Liver (tissue), 10 donors: ENCODE measurements at places on chromosomes 11 and 22. TPM values are rescaled to one million over a fixed set of nuclear protein-coding genes. Genes with fewer than 3 reads are reported as not detected.

The MS4A14 gene
- 0.19 TPM for total RNA-seq

The NRIP3 gene
- 1.0 TPM for total RNA-seq

The KRTAP5-1 gene
- total RNA-seq = not detected

The CAPN5 gene
- 6.5 TPM for total RNA-seq

The KCNJ1 gene
- total RNA-seq = not detected

GRCh38 chr11:59180907-59181306 lies 9.0 kb downstream of the DTX4 start:
- no peak overlapping the region for H3K4me3 ChIP-seq
- no peak for DNase-seq
- peaks cover 7% of the 10 kb centered on the region for H3K4me1 ChIP-seq
- no peaks in the 10 kb centered on the region for H3K27me3 ChIP-seq
- H3K27ac ChIP-seq = no peak overlapping the region

GRCh38 chr11:102577182-102577581 lies 46.6 kb upstream of the MMP7 start:
- DNase-seq = no peak
- no peak overlapping the region for H3K27ac ChIP-seq
- H3K36me3 ChIP-seq = no peaks in the 10 kb centered on the region
- H3K4me1 ChIP-seq = no peaks in the 10 kb centered on the region

DNA sequence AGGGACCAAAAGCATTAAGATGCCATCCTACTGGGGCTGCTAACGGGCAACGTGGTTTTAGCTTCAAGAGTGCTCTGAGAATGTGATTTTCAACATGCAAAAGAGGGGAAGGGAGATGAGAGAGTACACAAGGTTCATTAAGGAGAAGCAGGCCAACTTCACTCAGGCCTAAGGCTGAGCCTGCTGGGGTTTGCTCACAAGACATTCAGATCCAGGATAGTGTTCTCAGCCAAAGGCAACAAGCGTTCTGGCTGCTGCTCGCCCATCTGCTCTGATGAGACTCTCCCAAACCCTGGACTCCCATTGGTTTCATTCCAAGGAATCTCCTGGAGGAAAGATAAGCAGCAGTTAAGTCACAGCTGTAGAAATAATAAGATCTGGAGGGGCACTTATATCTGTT lies 23.6 kb upstream of the UPB1 start:
- peaks cover 6% of the 10 kb centered on the region for H3K4me1 ChIP-seq
- peaks cover 2% of the 10 kb centered on the region for H3K36me3 ChIP-seq
- no peak overlapping the region for H3K4me3 ChIP-seq
- H3K27me3 ChIP-seq = no peaks in the 10 kb centered on the region

DNA sequence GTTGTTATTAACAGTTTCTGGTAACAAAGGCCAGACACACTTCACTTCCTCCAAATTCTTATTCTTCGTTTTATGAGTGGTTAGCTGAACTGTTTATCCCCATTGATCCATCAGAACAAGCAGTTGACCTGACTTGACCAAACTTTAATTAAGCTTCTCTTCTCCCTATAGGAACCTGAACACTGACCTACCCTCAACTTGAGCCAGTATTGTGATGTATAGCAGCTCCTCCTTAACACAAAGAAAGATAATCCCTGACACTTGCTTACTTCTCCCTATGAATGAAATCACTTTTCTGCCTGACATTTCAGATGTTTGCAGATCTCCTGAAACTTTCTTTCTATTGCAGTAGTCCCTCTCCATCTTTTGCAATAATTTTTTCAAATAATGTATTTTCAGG lies 41.9 kb downstream of the ANO5 start:
- no peaks in the 10 kb centered on the region for H3K4me1 ChIP-seq
- H3K27me3 ChIP-seq = no peaks in the 10 kb centered on the region
- no peak overlapping the region for H3K27ac ChIP-seq
- no peak overlapping the region for H3K4me3 ChIP-seq

DNA sequence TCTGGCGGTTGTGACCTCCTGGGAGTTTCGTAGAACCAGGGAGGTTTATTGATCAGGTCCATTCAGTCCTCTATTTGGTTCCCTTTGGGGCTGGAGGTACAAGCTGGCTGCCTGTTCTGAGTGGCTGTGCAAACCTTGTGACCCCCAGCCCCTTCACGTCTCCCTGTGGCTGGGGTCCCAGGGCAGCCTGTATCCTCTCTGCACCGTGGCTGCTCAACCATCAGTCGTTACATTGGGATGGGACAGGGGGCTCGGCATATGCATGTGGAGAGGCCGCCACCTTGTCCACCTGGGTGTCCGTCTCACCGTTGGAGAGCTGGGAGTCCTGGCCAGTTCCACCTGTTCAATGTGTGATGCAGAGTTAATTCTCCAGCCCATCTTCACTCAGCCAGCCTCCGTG lies 195.7 kb downstream of the TBC1D22A start:
- DNase-seq = no peak
- H3K27me3 ChIP-seq = no peaks in the 10 kb centered on the region
- H3K27ac ChIP-seq = no peak overlapping the region
- H3K4me3 ChIP-seq = no peak overlapping the region
- H3K4me1 ChIP-seq = no peaks in the 10 kb centered on the region

- no peaks in the 10 kb centered on the region for H3K36me3 ChIP-seq
- H3K27ac ChIP-seq = no peak overlapping the region
- DNase-seq = no peak
- no peaks in the 10 kb centered on the region for H3K27me3 ChIP-seq
Measured at GRCh38 chr11:121367001-121367843, 74.7 kb downstream of the SC5D start.

DNA sequence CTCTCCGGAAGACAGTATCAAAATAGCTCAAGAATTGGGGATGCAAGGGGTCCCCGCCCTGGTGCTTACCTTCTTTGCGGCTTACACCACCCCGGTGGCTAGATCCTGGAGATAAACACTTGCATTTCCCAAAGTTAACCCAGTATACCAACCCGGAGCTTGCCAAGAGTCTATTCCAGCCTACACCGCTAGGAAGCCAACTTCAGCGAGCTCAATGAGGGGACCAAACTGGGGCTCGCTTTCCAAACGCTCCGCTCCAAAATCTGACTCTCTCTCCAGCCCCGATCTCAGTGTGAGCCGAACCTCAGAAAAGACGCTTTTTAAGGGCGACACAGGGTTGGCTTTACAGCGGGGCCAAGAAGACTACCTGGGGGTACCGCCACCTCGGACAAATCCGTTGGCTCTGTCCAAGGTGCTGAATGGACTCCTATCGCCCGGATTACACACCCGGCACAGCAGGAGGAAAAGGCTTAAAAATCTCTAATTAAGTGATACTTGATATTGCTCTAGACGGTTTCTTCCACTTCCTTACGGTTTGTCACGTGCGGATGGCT lies 20.1 kb upstream of the BDNF start:
- H3K4me3 ChIP-seq = no peak overlapping the region
- peaks cover 20% of the 10 kb centered on the region for H3K27me3 ChIP-seq
- H3K4me1 ChIP-seq = peaks cover 16% of the 10 kb centered on the region
- no peaks in the 10 kb centered on the region for H3K36me3 ChIP-seq

DNA sequence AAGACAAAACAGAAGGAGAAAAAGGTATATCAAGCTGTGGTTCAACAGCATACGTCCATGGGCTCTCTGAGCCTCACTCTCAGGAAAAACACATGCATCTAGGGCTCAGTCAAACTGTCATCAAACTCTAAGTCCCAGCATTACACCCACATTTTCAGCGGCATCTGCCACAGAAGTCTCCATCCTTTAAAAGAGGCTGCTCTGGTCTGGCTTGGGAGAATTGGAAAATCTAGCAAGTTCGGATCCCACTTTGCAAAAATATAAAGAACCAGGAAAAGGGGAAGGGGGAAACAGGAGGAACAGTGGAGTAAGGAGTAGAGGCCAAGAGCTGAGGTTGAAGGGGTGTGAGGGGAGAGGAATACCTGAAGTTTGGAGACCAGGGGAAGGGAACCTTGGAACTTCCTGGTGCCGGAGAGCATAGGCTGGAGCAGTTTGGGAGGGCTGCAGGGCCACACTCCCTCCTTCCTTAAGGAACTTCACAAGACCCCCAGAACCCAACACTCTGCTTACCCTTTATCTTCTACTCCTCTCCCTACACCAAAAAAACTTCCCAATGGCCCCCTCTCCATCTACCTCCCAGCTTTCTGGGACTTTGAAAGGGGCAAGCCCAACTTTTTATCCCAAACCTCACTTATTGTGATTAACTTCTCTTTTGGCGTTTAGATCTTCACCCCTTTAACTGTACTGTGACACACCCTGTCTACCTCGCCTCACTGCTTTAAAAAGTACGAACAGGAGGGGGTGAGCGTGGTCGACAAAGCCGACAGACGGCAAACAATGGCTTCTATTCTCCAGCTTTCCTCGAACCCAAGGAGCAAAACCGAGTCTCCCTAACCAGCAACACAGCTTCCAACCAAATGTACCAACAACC lies 4.0 kb downstream of the PAX6 start:
- peaks cover 23% of the 10 kb centered on the region for H3K4me1 ChIP-seq
- H3K27me3 ChIP-seq = peaks cover 58% of the 10 kb centered on the region
- DNase-seq = no peak
- H3K27ac ChIP-seq = no peak overlapping the region
- no peaks in the 10 kb centered on the region for H3K36me3 ChIP-seq
- H3K4me3 ChIP-seq = no peak overlapping the region

DNA sequence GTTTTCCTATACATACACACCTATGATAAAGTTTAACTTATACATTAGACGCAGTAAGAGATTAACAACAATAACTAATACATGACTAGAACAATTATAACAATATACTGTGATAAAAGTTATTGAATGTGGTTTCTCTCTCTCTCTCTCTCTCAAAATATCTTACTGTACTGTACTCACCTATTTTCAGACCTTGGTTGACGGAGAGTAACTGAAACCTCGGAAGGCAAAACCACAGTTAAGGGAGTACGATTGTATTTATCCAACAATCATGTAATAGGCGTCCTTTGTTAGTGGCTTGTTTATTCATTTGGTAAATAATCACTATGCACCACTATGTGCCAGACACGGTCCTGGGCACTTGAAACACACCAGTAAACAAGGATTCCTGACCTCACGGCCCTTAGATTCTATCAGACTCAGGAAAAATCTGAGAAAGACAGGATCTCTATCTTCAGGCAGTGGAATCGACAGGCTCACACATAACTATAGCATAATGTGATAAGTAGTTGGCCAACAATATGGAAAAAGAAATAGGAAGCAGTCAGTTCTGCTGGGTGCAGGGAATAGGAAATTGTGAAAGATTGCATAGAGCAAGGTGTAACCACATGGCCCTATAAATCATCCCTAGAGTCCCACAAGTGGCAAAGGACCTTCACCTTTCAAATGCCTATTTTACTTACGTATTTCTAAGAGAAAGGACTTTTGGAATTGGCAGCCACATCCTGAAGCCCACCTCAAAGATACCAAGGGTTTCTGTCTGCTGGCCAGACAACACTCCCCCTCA lies 12.0 kb downstream of the ETS1 start:
- H3K27ac ChIP-seq = peak overlapping the region; percentile 58
- no peaks in the 10 kb centered on the region for H3K27me3 ChIP-seq
- no peak for DNase-seq
- no peaks in the 10 kb centered on the region for H3K36me3 ChIP-seq
- no peak overlapping the region for H3K4me3 ChIP-seq

- DNase-seq = no peak
- peak overlapping the region; percentile 40 for H3K27ac ChIP-seq
- peaks cover 11% of the 10 kb centered on the region for H3K4me1 ChIP-seq
- no peaks in the 10 kb centered on the region for H3K36me3 ChIP-seq
Measured at GRCh38 chr11:45089251-45089650, 57.2 kb upstream of the PRDM11 start.

DNA sequence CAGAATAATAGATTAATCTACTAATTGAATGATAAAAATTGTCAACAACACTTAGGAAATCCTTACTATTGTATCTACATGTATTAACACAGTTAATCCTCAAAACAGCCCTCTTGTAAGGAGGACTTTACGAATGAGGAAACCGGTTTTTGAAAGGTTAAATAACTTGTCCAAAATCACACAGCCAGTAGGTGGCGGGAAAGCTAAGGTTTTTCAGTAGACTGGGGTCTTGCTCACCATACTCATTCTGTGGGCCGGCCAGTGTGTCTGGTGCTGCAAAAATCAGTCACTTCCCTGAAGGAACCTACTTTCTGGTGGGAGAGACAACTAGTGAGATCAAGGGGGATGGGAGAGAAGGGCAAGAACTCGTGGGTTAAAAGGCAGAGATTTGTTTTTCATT lies 3.8 kb downstream of the DCPS start:
- no peak for DNase-seq
- H3K4me3 ChIP-seq = no peak overlapping the region
- H3K27me3 ChIP-seq = no peaks in the 10 kb centered on the region
- H3K4me1 ChIP-seq = peaks cover 18% of the 10 kb centered on the region
- H3K27ac ChIP-seq = no peak overlapping the region

DNA sequence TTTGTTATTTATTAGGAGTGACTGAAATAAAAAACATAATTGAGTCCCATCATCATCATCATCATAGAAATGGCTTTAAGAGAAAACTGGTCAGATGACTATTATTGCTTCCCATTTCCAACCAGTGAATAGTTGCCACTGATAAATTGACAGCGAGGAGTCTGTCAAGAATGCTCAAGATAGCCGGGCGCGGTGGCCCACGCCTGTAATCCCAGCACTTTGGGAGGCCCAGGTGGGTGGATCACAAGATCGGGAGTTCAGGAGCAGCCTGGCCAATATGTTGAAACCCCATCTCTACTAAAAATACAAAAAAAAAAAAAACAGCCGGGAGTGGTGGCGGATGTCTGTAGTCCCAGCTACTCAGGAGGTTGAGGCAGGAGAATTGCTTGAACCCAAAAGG lies 1.9 kb downstream of the WBP2NL start:
- no peak overlapping the region for H3K27ac ChIP-seq
- H3K4me3 ChIP-seq = no peak overlapping the region
- H3K36me3 ChIP-seq = no peaks in the 10 kb centered on the region
- H3K27me3 ChIP-seq = no peaks in the 10 kb centered on the region
- peaks cover 9% of the 10 kb centered on the region for H3K4me1 ChIP-seq

DNA sequence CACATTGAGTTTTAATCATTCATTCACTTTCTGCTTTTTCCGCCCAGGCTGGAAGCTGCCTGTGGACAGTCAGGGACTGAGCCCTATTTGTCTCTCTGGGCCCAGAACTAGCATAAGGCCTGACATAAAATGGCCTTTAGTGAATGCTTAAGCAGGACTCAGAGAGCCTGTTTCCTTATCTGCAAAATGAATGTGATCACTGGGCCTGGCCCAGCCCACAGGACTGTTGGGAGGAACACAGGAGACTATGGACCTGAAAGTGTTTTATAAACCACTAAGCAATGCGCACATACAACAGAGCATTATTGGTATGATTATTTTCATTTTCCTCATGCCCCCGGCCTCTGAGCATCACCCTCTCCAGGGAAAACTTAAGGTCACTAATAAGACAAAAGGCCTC lies 3.9 kb upstream of the MYH9 start:
- no peaks in the 10 kb centered on the region for H3K4me1 ChIP-seq
- H3K27me3 ChIP-seq = no peaks in the 10 kb centered on the region
- no peak overlapping the region for H3K4me3 ChIP-seq
- no peak overlapping the region for H3K27ac ChIP-seq
- no peaks in the 10 kb centered on the region for H3K36me3 ChIP-seq
